ENCODE measurements at places on chromosomes 7 and 10. TPM values are rescaled to one million over a fixed set of nuclear protein-coding genes. Genes with fewer than 3 reads are reported as not detected.

- no peak for DNase-seq
Measured at GRCh38 chr10:93593749-93594148, 7.3 kb downstream of the RBP4 start.

- DNase-seq, result no peak
Measured at GRCh38 chr7:135459951-135460567, 49.8 kb downstream of the CNOT4 start.

- DNase-seq, result no peak
Measured at GRCh38 chr7:13687500-13687899, 302.0 kb downstream of the ETV1 start.

DNA sequence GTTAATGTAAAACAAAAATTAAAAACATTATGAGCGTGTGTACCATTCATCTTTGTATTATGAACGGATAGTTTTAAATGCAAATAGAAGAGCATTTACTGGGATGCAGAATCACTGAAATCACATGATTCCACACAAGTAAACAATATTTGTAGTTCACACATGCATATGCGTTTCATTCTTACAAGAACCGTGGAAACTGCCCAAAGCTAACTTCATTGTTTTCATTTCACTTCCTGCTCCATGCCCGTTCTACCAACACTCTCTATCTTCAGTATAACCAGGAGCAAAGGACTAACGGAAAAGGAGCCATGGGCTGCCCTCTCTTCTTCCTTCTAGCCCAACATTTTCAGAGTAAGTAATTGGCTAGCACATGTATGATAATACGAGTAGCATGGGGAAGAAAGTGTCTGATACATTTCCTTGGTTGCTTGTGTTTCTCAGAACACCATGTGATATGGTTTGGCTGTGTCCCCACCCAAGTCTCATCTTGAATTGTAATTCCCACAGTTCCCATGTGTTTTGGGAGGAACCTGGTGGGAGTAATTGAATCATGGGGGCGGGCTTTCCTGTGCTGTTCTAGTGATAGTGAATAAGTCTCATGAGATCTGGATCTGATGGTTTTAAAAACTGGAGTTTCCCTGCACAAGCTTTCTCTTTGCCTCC, 38.8 kb downstream of the ZNF783 start:
- no peak for DNase-seq

- DNase-seq, result no peak
Measured at GRCh38 chr10:113064039-113064438, 114.0 kb downstream of the TCF7L2 start.

DNA sequence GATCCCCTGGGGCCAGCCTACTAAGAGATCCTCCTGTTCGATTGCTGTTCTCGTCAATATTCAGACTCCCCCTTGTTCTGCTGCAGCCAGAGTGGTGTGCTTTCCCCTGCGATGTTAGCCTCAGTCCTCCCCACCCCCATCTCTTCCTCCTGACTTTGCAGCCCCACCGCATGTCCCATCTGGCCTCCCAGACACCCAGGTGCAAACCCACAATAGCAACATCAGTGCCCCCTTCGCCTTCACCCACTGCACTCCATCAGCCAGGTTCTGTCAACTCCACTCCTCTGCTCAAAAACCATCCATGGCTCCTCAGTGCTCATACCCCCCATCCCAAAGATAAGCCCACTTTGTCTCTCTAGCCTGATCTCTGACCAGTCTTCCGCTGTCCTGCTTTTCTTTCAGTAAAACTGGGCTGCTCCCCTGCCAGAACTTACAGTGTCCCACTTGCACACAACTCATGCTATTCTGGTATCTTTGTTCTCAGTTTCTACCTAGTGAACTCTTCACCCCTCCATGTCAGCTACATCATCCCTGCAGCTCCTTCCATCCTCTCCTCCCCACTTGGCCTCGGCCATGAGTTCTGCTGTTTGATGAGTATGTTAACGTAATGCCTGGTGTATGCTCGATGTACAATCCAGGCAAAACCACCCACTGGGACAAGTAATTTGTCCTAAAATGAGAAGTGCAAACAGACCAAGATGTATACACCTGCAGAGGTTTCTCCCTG, 26.6 kb downstream of the COL13A1 start:
- no peak for DNase-seq

- no peak for DNase-seq
Measured at GRCh38 chr7:102189756-102190155, 96.9 kb upstream of the SH2B2 start.

DNA sequence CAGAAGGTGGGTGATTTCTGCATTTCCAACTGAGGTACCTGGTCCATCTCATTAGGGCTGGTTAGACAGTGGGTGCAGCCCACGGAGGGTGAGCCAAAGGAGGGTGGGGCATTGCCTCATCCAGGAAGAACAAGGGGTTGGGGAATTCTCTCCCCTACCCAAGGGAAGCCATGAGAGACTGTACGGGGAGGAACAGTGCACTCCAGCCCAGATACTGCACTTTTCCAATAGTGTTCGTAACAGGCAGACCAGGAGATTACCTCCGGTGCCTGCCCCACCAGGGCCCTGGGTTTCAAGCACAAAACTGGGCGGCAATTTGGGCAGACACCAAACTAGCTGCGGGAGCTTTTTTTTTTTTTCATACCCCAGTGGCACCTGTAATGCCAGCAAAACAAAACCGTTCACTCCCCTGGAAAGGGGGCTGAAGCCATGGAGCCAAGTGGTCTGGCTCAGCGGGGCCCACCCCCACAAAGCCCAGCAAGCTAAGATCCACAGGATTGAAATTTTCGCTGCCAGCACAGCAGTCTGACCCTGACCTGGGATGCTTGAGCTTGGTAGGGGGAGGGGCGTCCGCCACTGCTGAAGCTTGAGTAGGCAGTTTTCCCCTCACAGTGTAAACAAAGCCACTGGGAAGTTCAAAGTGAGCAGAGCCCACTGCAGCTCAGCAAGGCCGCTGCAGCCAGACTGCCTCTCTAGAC, 31.2 kb downstream of the ARMC10 start:
- DNase-seq, result peak; percentile 70

- peak; percentile 42 for DNase-seq
Measured at GRCh38 chr7:155002411-155003091, 373 bp downstream of the PAXIP1 start.

DNA sequence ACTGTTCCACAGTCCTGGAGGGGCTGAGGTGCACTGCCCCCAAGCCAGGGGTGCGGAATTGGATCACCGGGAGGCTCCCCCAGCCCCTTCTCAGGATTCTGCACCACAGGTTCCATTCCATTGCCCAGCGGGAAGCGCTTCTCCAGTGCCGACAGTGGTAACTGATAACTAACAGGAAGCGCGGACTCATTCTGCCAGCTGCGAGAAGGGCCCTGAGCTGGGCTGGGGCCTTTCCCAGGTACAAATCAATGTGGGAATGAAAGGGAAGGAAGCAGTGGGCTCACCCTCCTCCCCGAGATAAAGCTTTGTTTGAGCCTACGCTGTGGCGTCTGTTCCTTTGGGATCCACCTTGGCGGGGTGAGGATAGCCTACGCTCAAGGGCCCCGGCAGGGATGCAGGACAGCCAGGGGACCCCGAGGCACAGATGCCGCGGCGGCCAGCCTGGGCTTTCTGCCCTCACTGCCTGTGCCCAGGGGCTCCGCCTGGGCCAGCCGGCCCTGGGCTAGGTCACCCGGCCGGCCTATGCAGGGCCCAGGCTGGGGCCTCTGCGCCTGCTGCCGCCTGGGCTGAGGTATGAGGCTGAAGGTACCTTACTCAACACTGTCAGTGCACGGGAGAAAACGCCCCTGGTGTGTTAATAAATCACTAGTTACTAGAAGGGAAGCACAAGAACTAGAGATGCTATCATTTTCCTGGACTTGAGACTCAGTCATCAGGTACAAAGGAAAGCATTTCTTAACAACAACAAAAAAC, 39.4 kb downstream of the EN2 start:
- DNase-seq, result no peak

- peak; percentile 59 for DNase-seq
Measured at GRCh38 chr10:77111611-77112550, 525.7 kb downstream of the KCNMA1 start.

DNA sequence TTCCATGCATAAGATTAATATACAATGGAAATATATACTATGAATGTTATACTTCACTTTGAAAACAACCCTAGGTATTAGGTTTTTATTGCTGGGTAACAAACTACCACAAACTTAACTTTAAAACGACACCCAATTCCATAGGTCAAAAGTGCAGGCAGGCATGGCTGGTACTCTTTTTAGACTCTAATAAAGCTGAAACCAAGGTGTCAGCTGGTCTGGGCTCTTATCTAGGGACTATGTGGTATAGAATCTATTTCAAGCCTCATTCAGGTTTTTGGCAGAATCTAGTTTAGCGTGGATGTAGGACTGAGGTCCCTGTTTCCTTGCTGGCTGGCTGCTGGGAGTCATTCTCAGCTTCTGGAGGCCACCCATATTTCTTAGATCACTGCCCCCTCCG, 65.0 kb upstream of the TMEM168 start:
- DNase-seq, result no peak

Gene CTAGE4
- 1.0 TPM for polyA plus RNA-seq

- DNase-seq, result no peak
Measured at GRCh38 chr10:99450624-99451498, 20.4 kb upstream of the GOT1 start.

DNA sequence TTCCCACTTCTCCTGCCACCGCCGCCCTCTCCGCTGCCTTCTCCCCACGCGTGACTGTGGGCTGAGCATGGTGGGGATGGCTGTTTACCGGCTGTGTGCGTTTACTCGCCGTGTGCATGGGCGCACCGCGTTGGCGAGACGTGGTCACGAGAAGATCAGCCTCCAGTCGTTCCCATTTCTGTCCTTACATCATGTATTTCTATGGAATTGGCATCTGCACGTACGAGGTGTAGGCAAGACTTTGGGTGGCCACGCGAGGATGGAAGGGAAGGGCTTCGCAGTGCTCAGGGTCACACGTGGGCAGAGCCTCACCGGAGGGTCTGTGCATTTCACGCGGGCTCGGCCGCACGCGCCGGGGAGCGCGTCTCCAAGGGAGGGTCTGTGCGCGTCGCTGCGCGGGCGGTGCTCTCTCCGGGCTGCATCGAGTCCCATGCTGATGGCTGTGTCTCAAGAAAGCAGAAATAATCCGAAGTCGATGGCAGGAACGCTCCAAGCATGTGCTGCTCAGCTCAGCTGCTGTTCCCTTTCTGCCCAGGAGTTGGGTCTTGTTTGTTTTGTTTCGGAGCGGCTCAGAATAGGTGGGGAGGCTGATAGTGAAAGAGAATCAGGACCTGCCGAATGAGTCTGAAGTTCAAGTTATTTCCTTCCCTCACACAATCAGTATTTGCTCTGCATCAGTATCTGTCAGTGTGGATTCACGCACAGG, 973 bp downstream of the CAMK1D start:
- DNase-seq, result no peak

DNA sequence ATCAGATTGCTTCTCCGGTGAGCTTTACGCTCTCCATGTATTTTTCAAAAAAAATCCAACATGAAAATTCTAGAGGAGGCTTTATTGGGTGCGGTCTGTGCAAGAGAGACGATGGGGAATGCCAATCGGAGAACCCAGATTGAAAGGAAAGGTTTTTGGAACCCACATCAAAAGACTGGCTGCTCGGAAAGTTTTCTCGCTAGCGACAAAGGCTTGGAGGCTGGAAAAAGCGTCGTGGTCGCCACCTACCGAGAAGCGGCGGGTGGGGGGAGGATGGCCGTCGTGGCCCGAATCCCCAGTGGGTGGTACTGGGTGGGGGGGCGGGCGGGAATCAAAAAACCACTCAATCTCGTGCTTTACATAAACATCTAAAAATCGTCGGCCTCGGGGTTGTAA, 1.1 kb upstream of the GTF2I start:
- DNase-seq, result no peak

DNA sequence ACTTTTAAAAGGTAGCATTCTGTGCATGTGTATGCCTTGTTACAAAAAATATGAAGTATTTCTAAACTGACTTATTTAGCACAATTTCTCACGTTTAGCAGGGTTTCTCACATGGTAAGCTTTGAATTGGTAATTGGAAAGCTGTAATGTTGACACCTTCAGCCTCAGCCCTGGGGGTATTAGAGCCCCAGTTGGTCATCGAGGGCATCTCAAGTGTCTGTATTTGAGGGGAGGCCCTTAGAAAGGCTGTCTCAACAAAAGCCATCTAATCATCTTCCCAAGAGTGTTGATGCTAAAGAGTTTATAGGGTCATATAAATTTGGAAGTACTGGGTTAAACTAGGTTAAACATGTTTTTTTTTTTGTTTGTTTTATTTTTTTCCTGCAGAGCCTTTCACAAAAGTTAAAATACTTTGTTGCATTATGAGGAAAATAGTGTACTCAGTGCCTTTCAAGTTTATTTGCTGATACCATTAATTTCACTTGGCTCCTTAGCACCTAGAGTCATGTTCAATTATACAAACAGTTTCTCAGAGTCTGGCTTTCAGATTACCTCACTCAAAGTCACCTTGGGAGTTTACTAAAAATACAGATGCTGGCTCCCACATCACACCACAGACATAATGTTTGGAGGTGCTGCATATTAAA, 134.0 kb downstream of the CD36 start:
- no peak for DNase-seq

GRCh38 chr10:110684800-110685446, 40.8 kb downstream of the RBM20 start:
- no peak for DNase-seq

DNA sequence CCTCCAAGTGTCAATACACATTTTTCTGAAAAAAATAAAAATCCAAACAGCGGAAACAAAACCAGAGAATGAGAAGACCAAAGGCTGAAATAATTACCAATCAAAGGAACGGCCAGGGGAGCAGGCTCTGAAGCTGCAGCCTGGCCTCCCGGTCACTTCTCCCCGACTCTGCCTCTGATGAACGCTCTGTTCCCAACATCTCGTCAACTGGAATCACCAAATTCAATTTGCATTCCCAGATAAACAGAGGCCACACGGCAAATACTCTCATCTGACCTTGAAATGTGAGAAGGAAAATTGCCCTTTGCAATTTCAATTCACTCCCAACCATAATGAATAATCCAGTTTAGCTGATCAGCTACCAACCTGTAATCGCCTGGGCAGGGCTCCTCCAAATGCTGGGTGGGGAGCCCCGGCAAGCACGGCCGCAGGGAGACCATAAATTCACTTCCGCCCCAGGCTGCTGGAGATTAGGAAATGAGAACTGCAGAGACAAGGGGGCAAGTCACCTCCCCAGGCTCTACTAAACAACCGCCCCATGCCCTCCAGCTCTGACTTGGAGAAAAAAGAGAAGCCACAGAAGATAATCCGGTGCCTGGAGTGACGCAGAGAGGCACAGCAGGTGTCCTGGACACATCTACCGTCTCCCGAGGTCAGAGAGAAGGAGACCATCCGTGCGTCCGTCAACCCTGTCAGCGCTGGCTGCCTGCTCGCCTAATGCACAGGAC, 153.2 kb downstream of the MAD1L1 start:
- DNase-seq, result no peak

GRCh38 chr7:143331179-143331801, 15.4 kb downstream of the CLCN1 start:
- no peak for DNase-seq

Gene SPAM1
- 0.10 TPM for polyA plus RNA-seq

Measured in left kidney (tissue), 8 donors.